Stimulated activated naive CD4-positive, alpha-beta T cell (primary cell): ENCODE measurements at places on chromosomes 11 and 22.

- no peak for DNase-seq
These were observed 3.5 kb downstream of the MUC5B start for GRCh38 chr11:1226226-1226985.

DNA sequence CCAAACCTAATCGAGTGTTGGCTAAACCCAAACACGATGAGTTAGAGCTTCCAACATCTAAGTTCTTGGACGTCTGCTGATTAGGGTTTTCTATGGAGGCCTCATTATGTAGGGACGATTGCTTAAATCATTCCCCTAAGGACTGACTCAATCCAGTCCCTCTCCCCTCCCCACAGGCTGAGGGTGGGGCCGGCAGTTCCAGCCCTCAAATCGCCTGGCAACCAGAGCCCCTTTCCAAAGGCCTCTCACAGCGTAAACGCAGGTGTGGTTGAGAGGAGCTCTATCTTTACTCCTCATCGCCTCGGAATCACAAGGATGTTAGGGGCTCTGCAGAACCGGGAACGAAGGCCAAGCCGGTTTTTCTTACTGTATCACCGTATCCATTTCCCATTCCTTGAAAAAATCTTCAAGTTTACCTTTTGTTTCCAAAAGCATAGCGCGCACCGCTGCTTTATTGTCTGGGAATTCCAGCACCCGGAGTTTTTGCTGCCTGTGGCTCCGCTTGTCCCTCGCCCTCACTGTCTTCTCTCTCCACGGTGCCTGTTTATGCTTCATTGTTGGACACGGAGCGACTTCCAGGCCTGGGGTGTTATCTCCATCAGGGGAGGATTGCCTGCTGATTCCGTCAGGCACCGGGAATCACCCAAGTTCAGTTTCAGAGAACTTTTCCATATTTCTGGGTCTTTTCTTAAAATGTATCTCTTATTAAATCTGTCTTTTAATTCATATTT, 13.8 kb upstream of the IFITM3 start:
- no peak for DNase-seq

DNA sequence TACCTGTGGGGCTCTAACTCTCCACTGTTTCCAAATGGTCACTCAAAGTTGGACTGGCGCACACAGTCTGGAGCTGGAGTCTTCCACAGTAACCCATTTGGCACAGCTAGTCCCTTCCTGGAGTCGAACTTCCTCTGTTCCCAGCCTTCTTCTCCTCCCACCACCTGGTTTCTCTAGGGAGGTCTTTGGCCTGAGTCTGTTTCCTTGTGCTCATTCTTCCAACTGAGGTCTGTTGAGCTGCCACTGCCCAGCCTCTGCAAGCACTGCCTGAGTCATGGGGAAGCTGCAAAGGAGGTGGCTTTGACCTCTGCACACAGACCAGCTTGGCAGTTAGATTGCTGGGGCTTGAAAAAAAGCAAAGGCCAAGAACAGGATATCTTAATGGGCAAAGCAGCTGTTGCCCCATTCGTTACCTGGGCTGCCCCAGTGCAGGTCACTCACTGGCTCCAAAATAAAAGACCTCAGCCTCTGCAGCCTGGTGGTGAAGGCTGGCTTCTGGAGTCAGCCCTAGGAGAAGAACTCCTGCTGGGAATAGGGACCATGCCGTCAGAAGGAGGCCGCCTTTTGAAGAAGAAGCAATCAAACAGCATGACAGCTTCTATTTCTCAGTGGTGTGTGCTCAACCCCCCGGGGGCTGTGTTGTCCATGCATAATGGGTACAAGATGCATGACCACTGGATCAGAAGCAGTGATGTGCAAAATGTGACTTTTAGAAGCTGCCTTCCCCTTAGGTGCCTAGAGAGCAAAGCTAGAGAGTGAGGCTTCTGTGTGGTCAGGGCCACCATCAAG, 3.0 kb downstream of the ADAMTS15 start:
- DNase-seq = no peak

GRCh38 chr11:61966734-61967115, 709 bp downstream of the FTH1 start:
- peak; percentile 69 for DNase-seq

GRCh38 chr11:47800759-47801158, 33.6 kb upstream of the FNBP4 start:
- DNase-seq = no peak

DNA sequence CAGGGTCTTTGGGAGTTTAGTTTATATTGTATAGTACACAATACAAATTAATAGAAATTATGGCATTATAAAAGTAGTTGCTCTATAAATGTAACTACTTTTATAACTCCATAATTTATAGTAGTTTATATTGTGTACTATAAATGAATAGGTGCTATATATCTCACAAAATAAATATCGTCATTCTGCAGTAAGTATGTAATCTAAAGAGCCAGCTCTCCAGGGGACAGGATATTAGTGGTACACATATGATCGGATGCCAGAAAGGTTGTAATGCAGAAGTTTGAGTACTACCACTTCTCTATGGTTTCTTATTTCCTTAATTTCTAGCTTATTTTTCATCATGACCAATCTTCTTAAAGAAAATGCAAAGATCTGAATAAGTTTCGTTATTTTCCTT, 20.2 kb upstream of the CWF19L2 start:
- DNase-seq = no peak

GRCh38 chr22:28547132-28547842, 132.4 kb downstream of the TTC28 start:
- no peak for DNase-seq

DNA sequence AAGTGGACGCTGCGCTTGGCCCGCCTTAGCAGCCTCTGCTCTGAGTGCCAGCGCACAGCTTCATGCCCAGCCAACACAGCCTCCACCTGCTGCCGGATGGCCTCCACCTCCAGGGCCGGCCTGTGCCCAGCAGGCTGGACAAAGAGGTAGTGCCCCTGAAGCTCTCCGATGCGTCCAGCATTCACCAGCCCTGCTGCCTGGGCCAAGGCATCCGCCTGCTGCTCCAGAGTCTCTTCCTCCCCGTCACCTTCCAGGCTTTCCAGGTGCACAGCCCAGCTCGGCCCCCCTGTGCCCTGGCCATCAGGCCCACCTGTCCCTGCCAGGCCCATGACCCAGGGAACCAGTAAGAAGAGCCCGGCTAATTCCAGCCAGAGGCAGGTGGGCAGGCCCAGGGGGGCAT, 2.5 kb downstream of the PCSK7 start:
- DNase-seq = no peak

DNA sequence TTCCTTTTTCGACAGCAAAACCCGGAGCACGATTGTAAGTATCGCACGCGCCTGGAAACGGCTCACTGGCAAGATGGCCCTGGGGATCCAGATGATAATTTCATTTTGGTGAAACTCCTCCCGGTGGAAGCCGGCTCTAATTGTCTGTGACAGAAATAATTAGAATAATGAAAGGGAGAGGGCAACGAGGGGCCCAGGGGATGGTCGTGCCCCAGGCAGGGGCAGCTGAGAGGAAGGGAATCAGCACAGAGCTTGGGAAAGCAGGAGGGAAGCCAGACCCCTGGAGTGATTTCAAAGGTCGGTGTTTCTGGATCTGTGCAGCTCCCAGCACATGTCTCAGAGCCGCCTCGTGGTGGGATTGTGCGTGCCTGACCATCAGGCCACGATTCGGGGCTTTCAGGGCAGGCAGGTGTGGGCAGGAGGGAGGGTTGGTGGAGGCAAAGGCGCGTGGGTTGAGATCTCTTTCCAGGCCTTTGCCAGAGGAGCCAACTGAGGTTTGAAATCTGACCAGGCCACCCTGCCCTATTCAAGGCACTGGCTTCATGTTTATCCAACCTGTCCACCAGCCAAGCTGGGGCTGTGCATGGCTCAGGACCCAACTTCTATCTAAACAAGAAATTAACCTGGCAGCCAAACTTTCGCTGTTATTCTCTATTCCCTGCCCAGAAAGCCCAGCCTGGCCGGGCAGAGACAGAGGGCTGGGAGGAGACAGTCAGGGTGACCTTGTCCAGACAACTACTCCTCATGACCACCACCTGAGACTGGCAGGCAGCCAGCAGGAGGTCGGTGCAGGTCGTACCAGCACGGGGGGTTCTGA, 27.8 kb downstream of the ANO1 start:
- no peak for DNase-seq

GRCh38 chr11:1672613-1673350, 24.2 kb upstream of the KRTAP5-6 start:
- DNase-seq = no peak

- no peak for DNase-seq
These were observed 5.4 kb downstream of the PLA2G6 start for GRCh38 chr22:38176170-38176741.

GRCh38 chr11:61071208-61071681, 31.0 kb upstream of the CD5 start:
- peak; percentile 70 for DNase-seq

GRCh38 chr11:86101941-86102407, 33.1 kb upstream of the PICALM start:
- DNase-seq = no peak

- no peak for DNase-seq
These were observed 29.9 kb downstream of the SHANK2 start for GRCh38 chr11:71222318-71223080.

GRCh38 chr22:31950226-31950625, 5.9 kb downstream of the YWHAH start:
- no peak for DNase-seq

DNA sequence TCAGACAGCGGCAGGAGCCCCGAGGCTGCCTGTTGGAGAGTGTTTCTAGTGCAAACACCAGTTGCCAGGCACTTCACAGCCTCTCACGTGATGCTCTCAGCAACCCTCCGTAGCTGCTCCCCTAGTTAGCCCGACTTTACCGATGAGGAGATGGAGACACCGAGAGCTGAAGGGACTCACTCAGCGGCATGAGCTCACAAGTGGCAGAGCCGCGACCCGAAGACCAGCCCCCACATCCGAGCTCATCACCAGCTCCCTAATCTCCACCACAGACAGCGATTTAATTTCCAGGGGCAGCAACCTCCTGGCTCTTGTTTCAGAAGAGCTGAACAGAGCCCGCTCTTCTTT, 28.7 kb upstream of the RTL6 start:
- no peak for DNase-seq

DNA sequence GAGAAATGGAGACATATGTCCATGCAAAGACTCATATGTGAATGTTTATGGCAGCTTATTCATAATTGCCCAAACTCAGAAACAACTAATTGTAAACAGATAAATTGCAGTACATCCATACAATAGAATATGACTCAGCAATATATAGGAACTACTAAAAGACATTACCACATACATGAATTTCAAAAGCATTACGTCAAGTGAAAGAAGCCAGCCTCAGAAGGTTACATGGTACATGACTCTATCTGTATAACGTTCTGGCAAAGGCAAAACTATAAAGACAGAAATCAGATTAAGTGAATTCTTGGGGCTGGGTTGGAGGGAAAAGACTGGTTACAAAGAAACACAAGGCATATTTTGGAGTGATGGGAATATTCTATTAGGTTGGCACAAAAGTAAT, 7.2 kb downstream of the KCTD21 start:
- no peak for DNase-seq

DNA sequence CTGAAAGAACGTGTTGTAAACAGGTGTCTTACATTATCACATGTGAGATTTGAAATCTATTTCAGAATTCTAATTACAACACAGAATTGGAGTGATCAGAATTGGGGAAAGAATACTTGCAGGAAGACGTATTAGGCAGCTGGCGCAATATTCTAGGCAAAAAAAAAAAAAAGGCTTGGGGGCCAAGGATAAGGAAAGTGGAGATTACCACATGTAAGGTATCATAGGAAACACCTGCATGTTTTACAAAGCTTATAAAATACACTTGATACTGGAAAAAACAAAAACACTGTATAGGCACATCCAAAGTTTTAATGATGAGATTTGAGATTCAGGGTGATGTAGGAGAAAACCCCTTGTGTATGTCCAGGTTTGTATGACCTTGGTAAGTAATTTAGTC, 245.1 kb downstream of the DDX10 start:
- DNase-seq = no peak

DNA sequence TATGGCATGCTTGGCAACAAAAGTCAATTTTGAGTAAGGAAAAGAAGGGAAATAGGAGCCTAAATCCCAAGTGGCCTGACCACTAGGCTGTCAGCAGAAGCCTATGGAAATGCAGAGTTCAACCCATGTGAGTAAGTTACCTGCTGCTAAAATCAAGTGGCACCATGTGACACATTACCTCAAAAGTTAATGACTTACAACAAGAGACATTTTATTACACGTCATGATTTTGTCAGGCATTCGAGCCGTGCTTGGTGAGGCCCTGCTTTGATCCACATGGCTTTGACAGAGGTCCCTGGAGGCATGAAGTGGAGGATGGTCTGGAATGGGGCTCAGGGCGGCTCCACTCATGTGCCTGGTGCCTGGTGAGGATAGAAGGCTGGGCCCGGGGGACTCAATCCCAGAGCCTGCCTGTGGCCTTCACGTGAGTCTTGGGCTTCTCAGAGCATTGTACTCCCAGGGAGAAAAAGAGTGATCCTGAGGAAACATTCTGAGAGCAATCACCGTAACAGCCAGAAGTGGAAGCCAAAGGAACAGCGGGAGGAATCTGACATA, 339.1 kb upstream of the B3GAT1 start:
- DNase-seq = no peak

DNA sequence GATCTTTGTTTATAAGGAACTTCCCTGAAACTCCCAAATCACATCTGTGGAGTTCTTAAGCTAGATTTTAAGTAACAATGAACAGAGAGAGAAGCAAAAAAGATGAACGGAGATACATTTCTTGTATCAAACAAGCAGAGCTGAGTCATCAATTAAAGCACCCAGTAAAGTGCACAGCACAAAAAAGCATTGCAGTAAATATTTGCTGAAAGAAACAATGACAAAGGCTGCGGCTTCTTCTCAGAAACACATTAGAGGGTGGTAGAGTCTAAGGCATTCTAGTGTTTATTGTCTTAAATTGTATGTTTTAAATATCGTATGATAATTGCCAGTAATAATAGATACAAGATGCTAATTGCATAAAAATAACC, 941.6 kb upstream of the CHORDC1 start:
- no peak for DNase-seq

- no peak for DNase-seq
These were observed 111.0 kb downstream of the TMEM135 start for GRCh38 chr11:87148749-87149148.

GRCh38 chr11:43681401-43681942, 934 bp downstream of the HSD17B12 start:
- DNase-seq = no peak

GRCh38 chr11:32447252-32447651, 11.9 kb upstream of the WT1 start:
- no peak for DNase-seq

GRCh38 chr22:48103126-48103875, 1340.9 kb downstream of the TBC1D22A start:
- no peak for DNase-seq

DNA sequence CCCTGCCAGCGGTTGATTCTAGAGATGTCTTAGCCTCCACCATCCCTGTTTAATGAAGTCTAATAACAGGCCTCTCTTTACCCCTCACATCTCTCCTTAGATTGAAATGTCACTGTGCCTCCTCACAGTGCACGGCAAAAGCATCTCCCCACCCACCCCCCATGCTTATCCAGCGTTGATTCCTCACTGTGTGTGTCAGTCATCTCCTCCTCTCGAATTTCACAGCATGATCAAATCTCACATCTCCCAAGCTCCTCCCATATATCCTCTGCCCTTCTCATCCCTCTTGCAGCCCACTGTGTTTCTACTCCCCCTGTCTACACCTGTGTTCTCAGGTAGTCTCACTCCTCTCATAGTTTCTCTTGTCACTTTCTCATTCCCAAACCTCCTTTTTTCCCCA, 84.6 kb downstream of the DBX1 start:
- DNase-seq = no peak
